ENCODE measurements at places on chromosomes 7 and 10.

DNA sequence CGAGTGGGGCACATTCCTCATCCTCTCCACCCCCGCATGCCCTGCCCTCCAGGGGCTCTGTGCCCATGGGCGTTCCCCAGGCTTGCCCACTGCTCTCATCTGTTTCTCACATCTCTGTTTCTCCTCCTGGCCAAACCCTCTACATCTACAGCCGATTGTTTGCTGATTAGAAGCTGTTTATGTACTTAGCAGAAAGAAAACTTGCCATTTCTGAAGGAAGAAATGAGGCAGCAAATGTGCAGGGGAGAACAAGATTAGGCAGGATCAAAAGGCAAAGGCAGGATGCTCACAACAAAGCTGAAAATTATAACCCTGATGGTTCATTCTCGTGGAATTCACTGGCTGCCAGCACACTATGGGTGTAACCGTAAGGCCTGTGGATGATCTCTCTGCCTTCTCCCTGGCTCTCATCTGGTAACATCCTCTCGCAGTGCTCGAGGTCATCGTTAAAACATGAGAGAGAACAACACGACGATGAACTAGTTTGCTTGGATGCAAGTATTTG is 111.6 kb upstream of the KLF14 start:
- no peak for DNase-seq

DNA sequence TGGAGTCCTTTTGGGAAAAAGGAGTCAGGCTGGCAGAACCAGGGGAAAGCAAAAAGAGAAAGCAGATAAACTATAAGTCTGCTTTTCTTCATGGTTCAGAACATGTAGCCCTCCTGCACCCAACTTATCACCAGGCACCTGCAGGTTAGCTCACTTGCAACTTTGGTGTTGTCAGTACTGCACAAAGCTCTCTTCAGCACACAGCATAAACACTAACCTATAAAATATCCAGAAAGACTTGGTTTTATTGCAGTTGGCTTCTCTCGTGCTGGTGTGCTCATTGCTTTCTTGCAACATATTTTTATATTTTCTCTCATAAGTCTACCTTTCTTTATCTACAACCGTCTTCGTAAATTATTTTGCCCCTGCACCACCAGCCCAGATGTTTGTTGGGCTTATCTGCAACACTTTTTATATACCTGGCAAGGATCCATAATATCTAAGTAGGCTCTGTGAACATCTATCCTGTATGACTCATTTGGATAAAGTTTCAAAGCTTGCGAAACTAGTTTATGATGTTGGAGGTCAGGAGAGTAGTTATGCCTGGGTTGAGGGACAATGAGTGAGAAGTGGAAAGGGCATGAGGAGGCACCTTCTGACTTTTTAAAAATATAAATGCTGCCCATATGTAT is 164.6 kb downstream of the ANKRD30A start:
- no peak for DNase-seq

DNA sequence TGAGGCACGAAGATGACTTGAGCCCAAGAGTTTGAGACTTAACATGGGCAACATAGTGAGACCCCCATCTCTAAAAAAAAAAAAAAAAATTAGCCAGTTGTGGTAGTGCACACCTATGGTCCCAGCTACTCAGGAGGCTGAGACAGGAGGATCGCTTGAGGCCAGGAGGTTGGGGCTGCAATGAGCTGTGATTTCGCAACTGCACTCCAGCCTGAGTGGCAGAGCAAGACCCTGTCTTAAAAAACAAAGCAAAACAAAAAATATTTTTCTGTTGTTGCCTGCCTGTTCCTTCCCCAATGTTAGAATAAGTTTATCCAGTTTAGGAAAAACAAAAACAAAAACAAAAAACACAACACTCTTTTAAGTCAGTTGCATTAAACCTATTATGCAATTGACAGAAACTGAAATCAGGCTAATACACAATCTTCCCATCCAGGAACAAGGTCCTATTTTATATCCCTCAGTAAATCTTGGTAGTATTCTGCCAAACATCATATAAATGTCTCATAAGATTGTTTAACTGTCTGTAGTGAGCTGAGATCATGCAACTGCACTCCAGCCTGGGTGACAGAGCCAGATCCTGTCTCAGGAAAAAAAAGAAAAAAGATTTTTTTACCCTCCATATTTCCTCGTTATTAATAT is 4.9 kb downstream of the PILRA start:
- no peak for DNase-seq

DNA sequence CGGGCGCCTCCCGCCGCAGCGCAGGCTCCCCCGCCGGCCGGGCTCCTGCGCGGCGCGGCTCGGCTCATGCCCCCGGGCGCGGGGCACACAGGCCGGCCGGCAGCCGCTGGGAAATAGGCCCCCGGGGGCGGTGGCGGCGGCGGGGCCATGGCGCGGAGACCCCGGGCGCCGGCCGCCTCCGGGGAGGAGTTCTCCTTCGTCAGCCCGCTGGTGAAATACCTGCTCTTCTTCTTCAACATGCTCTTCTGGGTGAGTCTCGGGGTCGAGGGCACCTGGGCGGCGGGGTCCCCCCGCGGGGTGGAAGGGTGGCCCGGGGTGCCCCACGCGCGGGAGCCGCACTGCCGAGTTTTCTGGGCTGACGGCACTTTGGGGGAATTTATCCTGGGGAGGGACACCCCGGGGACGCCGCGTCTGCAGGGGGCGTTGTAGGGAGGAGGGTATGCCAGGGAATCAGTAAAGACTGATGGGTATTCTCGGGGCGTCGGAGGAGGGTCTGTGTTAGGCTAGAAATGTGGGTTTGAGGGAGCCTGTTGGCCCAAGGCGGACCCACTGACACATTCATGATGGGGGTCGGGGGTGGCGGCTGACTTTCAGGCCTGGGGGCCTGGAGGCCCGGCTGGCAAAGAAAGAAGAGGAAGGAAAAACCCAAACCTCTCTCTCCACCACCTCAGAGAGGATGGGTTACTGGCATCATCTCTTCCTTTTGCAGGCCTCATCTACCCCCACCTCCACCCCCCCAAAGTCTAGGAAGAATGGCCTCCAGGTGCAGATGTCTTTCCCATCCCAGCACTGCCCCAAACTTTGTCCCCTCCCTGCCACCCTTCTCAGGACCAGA is 544 bp downstream of the TSPAN33 start:
- DNase-seq, result no peak

DNA sequence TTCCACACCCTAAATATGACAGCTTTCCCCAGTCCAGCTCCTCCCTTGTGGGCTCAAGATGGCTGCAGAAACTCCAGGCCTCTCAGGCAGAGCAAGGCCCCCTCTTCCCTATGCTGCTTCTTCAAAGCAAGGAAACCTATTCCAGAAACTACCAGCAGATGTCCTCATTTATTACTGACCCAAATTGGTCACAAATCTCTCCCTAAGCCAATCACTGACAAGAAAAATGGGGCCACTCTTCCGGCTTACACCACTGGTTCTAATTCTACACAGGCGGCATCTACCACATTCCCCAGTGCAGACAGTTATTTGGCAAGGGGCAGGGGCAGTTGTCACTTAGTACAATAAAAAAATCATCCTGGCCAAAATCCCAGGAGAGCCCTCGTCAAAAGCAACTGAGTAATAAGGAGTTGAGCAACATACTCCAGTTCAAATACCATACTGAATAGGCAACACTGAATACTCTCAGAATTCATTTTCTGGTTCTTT is 150.4 kb downstream of the SFMBT2 start:
- no peak for DNase-seq

DNA sequence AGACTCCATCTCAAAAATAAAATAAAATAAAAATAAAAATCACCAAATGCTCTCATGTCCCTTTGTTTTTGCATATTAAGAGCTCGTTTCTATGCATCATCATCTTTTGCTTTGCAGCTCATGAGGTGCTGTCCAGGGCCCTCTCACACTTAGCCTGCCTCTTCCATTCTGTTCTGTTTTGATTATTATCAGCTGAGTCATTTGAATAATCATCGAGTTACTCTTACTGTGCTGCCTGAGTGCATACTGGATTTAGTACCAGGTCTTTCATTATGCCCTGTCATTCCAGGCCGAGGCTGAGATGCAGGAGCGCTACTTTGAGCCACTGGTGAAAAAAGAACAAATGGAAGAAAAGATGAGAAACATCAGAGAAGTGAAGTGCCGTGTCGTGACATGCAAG is 33.0 kb downstream of the UCMA start:
- DNase-seq, result no peak

DNA sequence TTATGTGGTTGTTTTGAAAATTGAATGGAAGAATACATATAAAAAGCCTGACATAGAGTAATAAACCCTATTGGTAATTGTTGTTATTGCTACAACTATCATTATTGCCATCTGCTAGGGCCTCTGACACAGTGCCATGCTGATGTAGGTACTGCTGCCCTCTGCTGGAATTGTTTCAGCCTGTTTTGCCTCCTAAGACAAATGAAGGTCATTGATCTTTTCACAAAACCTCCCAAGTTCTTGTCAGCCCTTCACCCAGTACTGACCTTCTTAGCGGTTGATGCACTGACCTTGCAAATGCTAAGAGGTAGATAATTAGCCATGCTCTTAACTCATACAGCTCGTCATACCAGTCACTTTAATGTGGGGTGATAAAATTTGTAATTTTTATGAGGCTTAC is 975.2 kb downstream of the SORCS1 start:
- no peak for DNase-seq
